H7 (cell line): ENCODE measurements at places on chromosomes 2 and 18.
A peak's percentile ranks its signal among the peaks of the same experiment; 100 is the strongest.

- no peak for DNase-seq
These were observed 16.4 kb upstream of the MARCHF7 start for GRCh38 chr2:159695795-159696448.

- no peak for DNase-seq
These were observed 75.8 kb downstream of the LNPK start for GRCh38 chr2:175926272-175926671.

DNA sequence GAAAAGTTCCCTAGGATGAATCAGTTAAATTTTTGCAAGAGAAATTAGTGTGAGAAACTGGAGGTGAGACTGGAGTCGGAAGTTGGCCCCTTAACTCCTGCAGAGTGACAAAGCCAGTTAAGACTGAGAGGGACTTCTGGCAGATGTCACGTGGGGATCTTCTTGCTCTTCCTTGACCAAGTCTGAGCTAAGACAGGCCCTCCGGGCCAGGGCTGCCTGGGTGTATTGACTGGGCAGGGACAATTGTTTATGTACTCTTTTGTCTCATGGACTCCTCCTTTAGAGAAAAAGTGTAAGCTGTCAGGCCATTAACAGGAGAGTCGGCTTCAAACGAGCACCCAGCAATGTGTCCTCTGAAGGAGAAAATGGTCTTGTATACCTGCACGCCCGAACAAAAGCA, 48.6 kb upstream of the RALBP1 start:
- no peak for DNase-seq

DNA sequence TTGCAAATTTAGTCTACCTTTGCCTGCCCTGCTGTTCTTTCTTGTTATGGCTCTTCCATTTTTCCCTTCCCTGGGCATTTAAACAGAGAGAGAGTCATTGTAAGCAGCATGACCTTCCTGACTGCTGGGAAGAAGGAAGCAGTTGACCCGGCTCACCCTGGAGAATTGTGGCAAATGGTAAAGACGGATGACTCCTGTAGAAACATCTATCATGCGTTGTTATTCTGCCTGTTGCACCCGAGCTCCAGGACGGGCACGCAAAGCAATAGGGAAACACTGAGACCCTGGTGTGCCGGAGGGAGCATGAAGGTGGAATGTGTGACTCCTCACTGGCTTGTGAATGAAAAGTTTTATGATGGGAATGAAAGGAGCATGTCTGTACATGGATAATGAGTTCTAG, 113.3 kb downstream of the OSBPL6 start:
- no peak for DNase-seq

DNA sequence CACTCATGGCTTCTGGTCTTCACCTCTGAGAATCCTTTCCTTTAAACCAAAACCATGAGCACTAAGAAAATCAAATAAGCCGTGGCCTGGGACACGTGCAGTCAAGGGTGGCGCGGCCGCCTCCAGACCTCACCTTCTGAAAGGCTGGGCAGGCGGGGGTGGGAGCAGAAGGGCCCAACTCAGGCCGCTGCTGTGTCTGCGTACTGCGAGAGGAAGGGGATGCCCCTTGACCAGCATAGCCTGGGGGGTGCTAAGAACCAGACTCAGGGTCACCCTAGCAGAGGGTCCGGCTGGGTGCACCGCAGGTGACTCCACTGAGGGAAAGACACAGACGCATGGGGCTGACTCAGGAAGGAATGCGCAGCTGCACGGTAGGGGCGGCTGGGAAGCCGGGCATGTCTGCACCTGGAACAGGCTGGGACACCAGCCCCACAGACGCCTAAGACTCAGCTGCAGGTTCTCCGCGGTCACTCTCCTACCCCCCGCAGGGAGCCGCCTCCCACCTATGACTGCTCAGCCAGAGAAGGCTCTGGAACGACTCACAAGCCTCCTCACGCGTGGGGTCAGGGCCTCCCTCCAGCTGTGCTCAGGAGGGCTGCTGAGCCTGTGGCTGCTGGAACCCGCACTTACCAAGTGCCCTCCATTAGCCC, 432.4 kb upstream of the MYT1L start:
- DNase-seq = peak; percentile 69

GRCh38 chr2:97907369-97908100, 88.2 kb downstream of the TMEM131 start:
- DNase-seq = no peak

DNA sequence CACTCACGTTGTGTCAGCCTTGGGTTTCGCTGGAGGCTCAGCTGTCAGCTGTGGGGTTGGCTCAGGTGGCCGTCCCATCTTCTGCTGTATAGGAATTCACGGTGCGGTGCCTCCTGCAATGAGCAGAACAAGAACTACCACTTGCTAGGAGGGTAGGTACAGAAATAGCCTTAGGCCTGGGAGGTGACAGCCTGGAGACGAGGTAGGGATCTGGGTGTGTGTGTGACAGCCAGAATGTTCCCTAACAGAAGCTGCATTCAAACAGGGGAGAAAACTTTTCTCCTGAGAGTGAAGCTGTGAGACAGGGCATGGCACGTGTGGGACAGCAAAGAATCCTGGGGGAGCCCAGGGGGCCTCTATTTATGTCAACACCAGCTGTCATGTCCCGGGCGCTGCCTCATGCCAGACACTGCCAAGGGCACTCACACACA, 8.4 kb upstream of the MAL start:
- DNase-seq = no peak

DNA sequence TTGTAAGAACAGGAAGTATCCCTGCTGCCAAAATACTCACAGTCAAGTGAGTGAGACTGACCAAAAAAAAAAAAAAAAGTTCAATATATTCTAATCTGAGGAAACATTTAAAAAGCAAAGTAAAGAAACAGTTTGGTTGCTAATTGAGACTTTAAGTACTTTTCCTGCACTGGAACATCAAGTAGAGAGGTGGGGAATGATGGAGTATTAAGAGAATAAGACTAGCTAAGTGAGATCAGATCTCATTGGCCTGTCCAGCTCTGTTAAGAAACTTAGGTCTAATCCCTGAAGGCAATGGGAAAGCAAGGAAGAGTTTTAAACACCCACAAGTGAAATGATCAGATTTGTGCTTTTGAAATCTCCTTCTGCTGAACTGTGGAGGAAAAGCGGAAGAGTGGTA, 27.8 kb upstream of the MAP4K3 start:
- DNase-seq = no peak
